Anterior cingulate cortex (tissue), 58 donors: ENCODE measurements at places on chromosomes 13 and 19.

DNA sequence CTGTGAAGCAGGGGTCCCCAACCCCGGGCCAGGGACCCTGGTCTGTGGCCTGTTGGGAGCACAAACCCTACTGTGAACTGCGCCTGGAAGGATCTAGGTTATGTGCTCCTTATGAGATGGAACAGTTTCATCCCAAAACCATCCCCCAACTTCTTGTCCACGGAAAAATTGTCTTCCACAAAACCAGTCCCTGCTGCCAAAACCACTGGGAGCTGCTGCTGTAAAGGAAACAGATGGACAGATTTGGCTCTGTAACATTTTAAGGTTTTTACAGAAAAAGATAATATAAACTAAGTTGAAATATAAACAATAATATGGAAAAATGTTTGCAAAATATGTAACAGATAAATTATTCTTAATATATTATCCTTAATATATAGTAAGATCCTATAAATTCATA is 73.7 kb downstream of the COG6 start:
- DNase-seq = no peak

DNA sequence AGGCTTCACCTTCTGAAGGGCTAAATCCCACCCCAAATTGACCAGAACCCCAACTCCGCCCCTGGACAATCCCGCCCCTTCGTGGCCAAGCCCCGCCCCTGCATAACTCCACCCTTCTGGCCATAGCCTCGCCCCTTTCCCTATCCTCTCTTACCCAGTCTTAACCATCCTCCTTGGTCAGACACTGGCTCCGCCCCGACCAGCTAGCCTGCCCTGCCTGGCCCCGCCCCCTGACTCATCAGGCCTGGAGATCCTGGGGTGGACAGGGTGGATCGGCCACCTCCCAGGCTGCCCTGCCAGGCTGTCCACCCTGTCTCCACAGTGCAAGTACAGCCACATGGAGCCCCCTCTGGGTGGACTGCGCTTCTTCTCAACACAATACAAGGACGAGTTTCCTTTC is 8.0 kb upstream of the ZNF358 start:
- DNase-seq = no peak

DNA sequence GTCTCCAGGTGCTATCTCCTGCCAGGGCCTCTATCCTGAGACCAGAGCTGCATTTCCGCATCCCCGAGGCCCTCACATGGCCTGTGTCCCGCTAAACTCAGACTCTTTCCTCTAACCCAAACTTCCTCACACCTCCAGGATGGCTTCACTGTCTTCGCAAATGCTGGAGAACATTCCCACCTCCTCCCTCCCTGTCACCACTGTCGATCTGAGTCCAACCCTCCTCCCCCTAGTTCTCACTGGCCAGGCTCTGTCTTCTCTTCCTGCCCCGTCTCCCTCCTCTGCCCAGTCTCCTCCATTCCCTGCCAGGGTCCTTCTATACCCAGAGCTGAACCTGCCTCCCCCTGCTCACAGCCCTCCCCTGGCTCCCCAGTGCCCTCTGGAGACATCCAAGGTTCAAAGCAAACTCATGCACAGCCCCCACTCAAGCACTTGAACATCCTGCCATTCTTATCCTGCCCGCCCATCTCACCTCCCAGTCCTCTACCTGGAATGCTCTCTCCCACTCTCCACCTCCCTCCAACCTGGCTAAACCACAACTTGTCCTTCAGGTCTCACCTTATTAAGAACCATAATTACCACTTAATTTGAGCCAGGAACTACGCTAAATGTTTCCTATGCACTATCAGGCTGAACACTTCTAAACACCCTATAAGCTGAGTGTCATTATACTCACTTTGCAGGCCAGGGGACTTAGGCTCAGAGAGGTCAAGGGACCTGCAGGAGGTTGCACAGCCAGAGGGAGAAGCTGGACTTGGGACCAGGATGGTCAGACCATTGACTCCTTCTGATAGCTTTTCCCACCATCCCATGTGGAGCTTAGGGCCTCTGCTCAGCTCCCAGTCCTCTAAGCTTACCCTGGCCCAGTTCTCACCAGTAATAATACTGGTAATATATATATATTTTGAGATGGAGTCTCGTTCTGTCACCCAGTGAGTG is 961 bp upstream of the VSIG10L start:
- DNase-seq = no peak

GRCh38 chr19:4096049-4096892 is 27.7 kb downstream of the MAP2K2 start:
- no peak for DNase-seq

DNA sequence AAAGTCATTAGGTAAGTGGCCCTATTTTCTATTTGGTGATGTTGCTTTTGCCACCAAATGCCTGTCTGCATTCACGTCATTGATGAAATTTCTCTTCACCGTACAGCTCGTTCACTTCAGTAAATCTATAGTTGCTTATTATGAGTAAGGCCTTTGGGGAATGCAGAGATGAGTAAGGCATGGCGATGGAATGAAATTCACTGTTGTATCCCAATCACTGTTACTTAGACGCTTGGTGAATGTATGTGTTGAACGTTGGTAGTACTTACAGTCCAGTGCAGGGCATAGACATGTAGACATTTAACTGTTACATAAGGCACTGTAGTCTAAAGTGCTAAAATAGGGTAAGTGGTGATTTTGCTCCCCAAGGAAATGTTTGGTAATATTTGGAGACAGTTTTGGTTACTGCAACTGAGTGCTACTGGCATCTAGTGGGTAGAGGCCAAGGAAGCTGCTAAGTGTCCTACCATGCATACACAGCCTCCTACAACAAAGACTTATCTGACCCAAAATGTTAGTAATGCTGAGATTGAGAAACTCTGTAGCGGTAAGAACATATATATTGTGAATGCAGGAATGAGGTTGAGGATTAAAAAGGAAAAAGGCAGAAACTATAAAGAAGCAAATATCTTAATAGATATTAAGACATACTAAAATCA is 5.8 kb downstream of the AKAP11 start:
- DNase-seq = no peak

DNA sequence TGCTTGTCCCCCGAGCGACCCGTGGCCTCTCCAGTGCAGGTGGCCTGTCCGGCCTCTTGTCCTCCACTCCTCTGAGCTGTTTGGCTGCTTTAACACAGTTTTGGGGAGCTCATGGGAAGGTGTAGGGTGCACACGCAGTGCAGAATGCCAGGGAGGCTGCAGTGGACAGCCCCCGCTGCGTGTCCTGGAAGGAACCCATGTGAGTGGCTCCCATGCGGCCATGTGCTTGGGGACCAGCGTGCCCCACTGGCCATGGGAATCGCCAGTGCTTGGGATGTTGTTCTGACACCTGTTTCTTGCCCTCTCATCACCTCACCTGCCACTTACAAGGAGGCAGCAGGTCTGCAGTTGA is 22.6 kb upstream of the F7 start:
- no peak for DNase-seq

DNA sequence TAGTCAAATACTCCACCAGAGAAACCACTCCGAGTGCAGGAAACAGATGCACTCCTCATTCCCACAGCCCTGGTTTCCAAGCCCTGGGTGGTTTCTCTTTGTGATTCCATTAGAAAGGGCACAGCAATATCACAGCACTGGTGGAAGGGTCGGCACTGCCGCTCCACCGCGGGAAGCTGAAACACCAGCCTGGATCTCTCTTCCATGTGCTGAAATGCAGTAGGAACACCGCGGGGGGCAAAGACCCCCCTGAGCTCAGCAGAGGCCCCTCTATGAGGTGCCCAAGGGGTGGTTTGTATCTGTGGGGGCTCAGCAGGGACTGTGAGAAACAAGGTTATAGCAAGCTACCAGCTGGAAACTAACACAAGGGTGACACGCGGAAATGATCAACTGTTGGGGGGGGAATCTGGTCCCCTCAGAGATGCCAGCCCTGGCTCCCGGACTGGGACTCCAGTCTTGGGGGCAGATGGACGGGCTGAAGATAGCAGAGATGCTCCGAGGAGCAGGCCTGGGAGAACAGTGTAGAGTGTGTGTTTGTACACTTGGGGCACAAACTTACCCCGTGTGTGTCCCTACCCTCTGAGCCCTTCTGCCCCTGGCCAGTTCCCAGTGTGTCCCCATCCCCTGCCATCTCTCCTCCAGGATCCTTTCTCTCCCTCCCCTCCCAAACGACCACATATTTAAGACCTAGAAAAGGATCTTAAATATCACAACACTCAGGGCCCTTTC is 1.8 kb downstream of the ZFR2 start:
- DNase-seq = no peak
